ENCODE measurements at places on chromosomes 6 and 20.
A peak's percentile ranks its signal among the peaks of the same experiment; 100 is the strongest.

- no peak for DNase-seq
Measured at GRCh38 chr6:138405816-138406413, 1.9 kb downstream of the HEBP2 start.

GRCh38 chr20:39897058-39897457 lies 792.0 kb downstream of the MAFB start:
- DNase-seq: peak; percentile 94

DNA sequence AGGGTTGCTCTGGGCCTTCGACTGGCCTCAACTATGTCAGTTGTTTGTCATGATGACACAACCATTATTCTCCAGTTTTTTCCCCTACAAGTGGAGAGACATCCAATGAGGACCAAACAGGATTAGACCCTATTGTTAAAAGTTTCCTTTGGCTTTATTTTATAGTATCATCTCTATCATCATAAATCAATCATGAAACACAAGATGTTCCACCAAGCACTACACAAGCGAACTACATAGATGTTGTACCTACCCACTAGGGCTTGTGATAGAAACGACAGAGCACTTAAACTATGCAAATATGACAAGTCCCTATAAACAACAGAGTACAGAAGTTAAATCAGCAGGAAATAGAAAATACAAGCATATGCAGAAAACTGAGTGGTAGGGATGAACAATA lies 422.5 kb upstream of the MARCKS start:
- no peak for DNase-seq

- DNase-seq: no peak
Measured at GRCh38 chr6:97207383-97207782, 75.6 kb downstream of the MMS22L start.

DNA sequence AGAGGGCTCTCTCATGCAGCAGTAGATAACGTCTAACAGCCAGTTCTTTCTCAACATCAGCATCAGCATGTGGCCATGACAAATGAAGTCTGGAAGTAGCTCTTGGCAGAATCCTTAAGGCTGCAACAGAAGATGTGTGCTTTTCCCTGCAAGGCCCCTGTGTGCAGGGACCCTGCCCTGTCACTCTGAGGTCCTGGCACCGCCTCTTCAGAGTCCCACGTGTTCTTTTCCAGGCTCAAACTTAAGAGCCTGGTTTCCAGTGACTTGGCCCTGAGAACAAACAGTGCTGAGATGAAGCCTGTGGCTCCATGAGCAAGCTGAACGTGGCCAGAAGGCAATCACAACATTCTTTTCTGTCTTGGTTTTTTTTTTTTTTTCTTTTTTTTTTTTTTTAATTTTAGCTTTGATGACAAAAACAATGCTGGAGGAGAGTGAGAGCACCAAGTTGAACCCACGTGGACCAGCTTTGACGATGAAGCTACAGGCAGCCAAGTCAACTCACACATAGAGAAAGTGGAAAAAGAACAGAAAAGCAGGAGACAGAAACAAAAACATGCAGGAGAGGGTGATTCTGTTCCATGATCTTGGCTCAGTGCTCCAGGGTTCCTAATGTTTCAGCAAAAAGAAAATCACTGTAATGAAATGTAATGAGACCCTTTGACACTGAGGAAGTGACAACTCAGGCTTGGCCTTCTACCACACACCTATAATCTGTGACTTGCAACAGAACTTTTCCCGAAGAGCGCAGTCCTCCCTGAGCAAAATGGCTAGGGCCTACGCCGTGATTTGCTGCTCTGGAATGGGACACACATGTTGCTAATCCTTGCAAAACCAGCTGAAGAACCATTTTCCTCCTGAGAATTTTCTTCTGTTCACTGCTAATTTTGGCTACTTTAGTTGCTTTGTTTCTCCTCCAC lies 86.1 kb downstream of the FOXC1 start:
- DNase-seq: no peak

DNA sequence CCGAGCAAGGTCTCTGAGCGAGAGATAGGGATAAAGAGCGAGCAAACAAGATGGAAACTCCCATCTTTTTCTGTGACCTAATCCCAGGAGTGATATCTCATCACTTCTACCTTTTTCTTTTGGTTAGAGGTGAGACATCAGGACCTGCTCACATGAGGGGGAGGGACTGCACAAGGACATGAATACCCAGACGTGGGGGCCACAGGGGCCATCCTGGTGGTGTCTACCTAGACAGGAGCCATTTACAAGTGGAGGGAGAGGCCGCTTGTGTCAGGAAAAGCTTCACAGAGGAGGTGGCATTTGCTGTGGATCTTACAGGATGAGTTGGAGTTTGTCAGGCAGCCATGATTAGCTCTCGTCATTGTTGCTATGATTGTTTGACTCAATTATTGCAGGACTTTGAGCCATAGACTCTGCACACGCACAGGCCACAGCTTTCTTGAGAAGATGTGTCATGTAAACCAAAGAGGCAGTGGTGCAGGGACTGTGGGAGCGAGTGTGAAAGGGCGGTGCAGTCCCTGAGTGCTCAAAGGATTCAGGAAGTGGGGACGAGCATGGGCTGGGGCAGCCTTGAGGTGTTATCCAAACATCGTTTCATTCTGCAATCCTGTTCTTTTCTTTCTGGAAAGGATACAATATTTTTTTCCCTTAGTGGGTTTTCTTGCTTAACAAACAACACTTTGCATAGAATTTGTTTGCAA lies 7.7 kb downstream of the NPEPL1 start:
- DNase-seq: no peak

GRCh38 chr6:163603395-163603794 lies 188.9 kb downstream of the QKI start:
- DNase-seq: no peak

- peak; percentile 39 for DNase-seq
Measured at GRCh38 chr20:13302647-13303450, 81.8 kb downstream of the ISM1 start.

- peak; percentile 72 for DNase-seq
Measured at GRCh38 chr6:51266604-51267003, 447.9 kb downstream of the TFAP2B start.

GRCh38 chr6:161268531-161269210 lies 5.2 kb downstream of the AGPAT4 start:
- DNase-seq: no peak

GRCh38 chr6:7451326-7451725 lies 61.7 kb downstream of the RIOK1 start:
- no peak for DNase-seq

- DNase-seq: no peak
Measured at GRCh38 chr6:69398729-69399128, 398.1 kb downstream of the LMBRD1 start.

GRCh38 chr20:19712721-19713260 lies 45.3 kb upstream of the RIN2 start:
- DNase-seq: peak; percentile 20

DNA sequence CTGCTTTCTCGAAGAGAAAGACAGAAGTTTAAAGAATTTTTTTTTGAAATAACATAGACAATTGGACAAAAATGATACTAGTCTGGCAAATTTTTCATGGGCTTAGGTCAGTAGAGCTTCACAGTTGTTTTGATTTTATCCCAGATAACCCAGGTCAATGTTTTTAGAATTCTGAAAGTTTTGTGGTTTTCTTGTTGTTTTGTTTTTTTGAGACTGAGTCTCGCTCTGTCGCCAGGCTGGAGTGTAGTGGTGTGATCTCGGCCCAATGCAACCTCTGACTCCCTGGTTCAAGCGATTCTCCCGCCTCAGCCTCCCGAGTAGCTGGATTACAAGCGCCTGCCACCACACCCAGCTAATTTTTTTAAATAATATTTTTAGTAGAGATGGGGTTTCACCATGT lies 22.8 kb downstream of the KIF13A start:
- DNase-seq: peak; percentile 83

GRCh38 chr20:33897313-33897912 lies 86.3 kb downstream of the CHMP4B start:
- peak; percentile 52 for DNase-seq

DNA sequence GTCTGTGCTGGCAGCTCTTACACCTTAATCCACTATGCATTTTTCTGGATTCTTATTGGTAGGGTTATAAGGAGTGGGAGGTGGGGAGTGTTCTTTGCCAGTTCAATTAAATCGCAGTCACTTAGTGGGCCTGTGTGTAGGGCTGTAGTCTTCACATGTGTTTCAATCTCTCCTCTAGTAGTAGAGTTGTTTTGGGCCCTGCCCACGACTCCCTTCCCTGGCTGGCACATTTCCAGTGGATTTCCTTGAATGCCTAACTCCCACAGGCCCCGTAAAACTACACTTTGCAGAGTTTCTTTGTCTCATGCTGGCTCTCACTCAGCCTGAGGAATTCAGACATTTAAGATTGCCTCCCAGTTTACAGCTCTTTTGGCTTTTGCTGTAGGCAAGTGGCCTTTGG lies 414.0 kb upstream of the OPRM1 start:
- DNase-seq: peak; percentile 22

- no peak for DNase-seq
Measured at GRCh38 chr6:135572051-135572450, 74.5 kb upstream of the AHI1 start.

DNA sequence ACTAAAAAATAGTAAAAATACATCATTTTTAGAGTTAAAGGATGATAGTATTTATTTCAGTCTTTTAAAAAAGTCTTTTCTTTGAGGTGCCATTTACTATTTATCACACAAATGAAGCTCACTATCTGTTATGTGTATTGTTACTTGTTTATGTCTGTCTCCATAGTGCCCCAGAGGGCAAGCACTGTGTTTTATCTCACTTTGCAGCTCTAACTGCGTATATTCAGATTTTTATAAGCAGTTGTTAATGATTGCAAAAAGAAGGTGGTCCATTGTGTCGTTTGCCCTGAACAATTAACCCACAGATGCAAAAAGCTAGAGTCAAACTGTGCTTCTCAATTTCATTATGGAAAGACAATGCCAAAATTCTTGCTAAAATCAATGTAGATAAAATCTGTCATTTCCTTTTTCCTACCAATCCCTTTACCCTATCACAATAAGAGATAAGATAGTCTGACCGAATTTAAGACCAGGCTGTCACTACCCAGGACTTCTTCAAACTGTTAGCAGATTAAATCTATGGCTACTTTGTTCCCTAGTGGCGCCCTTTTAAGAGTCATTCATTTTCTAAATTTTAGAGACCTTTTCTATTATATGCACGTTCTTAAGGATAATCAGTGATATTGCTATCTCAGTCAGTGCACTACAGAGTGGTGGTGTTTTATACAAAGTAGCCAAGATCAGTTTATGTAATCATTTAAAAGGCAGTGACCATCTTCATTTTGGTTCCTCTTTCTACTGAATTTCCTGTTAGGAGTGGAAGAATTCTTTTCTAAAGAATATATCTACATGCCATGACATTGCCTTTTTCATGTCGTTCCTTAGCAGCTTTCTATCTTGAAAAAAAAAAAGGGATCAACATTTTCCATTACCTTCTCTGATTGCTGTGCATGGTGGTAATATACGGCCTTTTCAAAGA lies 133.1 kb upstream of the PRDM1 start:
- no peak for DNase-seq

GRCh38 chr6:49764571-49765236 lies 20.5 kb upstream of the CRISP3 start:
- no peak for DNase-seq

DNA sequence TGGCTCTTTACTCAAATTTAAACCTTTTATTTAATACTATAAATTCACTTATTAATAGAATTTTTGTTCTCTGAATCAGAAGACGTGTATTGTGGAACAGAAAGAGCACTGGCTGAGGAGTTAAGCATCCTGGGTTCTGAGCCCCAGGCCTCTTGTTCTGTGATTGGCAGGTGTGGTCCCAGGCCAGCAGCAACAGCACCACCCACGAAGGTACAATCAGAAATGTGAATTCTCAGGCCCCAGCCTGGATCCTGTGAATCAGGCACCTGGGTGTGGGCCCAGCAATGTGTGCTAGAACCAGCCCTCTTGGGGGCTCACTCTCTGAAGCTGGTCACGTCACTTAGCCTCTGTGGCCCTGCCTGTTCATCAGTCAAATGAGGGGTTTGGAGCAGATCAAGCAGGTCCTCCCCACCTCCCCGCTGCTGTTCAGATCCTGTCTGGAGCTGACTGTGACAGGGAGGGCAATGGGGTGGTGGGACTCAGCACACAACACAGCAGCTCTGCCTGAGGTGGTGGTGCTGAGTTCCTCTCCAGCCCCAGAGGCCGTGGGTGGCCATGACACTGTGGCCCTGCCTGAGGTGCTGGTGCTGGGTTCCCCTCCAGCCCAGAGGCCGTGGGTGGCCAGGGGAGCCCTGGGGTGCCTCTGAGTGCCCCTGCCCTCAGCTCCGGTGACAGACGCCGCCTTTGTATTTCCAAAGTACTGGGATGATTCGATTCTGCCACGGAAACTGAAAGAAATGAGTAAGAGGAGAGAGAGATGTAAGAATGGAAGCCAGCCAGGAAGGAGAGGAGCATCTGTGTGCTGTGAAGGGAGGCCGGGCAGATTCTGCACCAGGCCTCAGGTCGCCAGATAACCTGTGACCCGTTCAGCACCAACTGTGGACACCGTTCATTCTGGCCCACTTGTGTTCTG lies 41.6 kb upstream of the FRMD1 start:
- no peak for DNase-seq

GRCh38 chr20:49729780-49730179 lies 16.1 kb upstream of the B4GALT5 start:
- no peak for DNase-seq

GRCh38 chr6:5379647-5380242 lies 118.4 kb downstream of the FARS2 start:
- peak; percentile 40 for DNase-seq

DNA sequence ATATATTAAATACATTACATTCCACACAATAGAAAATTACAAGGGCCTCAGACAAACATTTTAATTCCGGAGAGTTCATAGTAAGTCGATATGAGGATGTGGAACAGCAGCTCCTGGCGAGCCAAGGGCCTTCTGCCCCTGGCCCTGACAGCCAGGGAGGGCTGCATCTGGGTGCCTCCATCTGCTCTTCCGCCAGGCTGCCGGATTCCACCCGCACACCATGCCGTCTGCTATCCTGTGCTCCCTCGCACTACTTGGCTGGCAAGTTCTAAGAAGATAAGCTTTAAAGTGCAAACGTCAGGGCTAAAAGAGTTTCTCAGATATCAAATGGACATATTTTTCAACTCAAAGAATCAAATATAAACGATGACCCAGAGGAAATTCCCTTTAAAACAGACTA lies 656.3 kb upstream of the NOX3 start:
- no peak for DNase-seq

DNA sequence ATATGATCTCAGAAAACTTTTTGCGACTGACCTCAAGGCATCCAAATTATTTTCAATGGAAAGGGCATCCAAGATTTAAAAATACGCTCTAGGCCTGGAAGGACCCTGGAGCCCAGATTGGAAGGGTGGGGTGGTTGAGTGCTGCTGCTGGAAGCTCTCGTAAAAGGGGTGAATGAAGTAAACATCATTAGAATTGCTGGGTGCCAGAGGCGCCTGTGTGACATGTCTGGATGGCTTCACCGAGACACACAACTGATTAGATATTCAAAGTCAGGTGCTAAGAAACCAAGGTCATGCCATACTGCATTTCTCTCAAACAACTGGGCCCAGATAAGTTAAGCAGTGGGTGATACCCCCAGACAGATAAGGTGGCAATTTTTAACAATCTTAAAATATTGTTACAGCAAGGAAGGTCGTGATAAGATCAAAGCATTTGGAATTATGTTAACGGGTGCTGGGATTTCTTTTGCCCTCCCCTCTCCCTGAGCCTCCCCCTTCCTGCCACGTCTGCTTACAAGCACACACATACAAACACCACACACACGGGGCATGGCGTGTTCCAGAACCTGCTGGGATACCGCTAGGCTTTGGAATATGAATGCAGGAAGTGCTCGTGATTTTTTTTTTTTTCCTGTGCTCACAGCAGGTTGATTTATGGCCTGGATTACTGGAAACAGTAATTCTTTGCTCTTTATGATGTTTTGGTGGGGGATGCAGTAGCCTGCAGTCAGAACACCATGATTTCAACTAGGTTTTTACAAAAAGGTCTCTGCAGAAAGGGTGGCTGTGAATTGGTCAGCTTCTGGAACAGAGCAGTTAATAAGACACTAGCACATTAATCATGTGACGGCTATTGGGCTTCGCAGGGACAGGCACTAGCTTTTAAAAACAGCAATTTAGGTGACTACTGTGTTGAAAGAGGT lies 551.2 kb downstream of the QKI start:
- DNase-seq: no peak
